Stimulated activated CD4-positive, alpha-beta T cell treated with anti-CD3 and anti-CD28 coated beads, Interleukin-1b, Interleukin-23, amount 100 ng/mL, for 48 hours (primary cell): ENCODE measurements at places on chromosomes 7 and 10.
A peak's percentile ranks its signal among the peaks of the same experiment; 100 is the strongest.

- DNase-seq: no peak
Observed at GRCh38 chr7:3569643-3570042, 268.6 kb downstream of the SDK1 start.

DNA sequence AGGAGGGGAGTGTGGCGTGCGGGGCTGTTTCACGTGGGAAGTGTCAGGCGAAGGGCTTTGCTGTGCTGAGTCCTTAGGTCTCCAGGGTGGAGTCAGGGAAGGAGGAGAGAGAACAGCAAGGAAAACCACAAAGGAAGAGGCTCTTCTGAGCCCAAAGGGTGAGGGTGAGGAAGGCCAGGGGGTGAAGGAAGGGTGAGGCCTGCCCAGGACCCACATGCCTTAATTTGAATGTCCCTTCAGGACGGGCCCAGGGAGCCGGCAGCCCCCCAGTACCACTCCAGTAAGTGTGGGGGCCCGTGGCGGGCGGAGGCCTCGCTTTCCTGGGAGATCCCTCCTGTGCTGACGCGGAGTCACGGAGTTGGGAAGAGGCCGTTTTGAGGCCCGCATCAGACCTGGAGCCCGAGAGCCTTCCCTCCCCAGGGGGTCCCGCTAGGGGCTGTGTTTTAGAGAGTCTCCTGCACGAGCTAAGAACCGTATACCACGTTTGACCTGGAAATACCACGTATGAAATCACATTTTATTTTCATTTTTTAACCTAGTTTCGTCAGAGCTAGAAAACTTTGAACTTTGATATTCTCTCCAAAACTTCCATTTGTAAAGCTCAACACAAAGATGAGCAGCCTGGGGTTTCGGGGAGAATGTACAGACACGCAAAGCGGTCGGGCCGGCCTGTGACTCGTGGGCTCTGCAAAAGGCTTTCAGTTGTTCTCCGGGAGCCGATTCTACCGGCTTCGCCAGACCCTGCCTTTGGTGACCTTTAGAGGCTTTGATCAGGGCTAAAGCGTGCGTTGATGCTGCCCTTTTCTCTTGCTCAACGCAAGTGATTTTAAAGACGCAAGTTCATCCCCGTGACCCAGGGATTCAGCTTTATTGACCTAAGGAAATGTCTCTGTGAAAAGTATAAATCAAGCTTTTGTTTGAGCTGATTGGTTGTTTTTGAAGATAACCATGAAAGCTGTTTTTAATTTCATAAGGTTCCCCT lies 23.6 kb upstream of the TTYH3 start:
- DNase-seq: no peak

GRCh38 chr10:119305860-119306513 lies 98.6 kb downstream of the GRK5 start:
- peak; percentile 93 for DNase-seq

DNA sequence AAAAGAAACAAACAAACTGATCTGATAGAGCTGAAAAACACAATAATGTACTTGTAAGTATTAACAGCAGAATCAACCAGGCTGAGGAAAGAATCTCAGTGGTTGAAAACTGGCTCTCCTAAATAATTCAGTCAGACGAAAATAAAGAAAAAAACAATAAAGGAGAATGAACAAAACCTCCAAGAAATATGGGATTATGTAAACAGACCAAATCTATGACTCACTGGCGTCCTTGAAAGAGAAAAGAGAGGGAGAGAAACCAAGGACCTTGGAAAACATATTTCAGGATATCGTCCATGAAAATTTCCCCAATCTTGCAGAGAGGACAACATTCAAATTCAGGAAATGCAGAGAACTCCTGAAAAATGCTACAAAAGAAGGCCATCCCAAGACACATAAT lies 62.9 kb downstream of the FBXL13 start:
- no peak for DNase-seq

- DNase-seq: no peak
Observed at GRCh38 chr10:132479024-132479602, 58.5 kb upstream of the INPP5A start.

- no peak for DNase-seq
Observed at GRCh38 chr10:116636385-116636784, 15.6 kb downstream of the PNLIPRP2 start.

DNA sequence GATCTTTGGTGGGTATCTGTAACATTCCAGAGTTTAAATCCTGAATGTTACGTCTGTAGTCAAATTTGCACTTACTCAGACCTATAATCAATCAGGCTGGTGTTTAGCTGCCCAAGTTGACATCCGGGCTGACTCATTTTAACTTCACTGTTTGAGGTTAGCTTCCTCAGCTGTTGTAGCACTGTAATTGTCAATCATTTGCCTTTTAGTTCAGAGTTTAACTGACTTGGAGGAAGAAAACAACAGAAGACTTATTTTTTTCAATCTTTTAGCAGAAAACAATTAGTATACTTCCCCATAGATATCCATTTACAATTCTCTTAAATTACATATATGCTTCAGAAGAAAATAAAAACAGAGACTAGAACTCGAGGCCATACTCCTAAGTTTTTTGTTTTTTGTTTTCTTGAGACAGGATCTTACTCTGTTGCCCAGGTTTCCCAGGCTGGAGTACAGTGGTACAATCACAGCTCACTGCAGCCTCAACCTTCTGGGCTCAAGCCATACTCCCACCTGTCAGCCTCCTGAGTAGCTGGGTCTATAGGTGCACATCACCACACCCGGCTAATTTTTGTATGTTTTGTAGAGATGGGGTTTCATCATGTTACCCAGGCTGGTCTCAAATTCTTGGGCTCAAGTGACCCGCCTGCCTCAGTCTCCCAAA lies 38.5 kb upstream of the LRRC17 start:
- peak; percentile 10 for DNase-seq

DNA sequence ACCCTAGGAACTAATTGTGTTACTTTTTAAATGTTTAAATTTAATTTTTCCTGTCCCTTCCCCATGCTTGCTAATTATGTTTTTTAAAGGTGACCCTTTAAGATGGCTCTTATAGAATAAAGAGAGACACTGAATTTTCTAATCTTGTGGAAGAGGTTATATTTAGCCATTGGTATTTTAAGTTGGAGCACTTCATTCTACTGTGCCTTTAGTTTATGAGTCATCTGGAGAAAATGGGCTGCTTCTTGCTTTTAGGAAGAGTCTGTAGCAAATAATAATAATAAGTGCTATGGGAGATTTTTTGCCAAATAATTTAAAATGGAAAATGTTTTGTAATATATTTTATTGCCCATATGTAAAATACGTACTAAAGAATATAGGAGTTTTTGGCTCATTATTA lies 139.7 kb downstream of the ADK start:
- no peak for DNase-seq

GRCh38 chr7:12369756-12370155 lies 33.9 kb downstream of the VWDE start:
- no peak for DNase-seq

DNA sequence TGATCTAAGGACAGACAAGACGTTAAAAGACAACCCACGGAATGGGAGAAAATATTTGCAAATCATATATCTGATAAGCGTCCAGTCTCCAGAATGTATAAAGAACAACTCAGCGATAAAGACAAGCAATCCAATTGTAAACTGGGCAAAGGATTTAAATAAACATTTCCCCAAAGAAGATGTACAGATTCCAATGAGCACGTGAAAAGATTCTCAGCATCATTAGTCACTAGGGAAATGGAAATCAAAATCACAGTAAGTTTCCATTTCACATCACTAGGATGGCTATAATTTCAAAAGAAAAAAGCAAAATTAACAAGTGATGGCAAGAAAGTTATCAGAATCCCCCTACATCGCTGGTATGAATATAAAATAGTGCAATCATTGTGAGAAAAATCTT lies 316.1 kb downstream of the SFMBT2 start:
- no peak for DNase-seq

- no peak for DNase-seq
Observed at GRCh38 chr7:69903410-69903809, 305.1 kb downstream of the AUTS2 start.

GRCh38 chr7:81534996-81535395 lies 234.9 kb downstream of the HGF start:
- DNase-seq: no peak

- DNase-seq: no peak
Observed at GRCh38 chr7:108124820-108125219, 5.3 kb downstream of the LAMB4 start.

DNA sequence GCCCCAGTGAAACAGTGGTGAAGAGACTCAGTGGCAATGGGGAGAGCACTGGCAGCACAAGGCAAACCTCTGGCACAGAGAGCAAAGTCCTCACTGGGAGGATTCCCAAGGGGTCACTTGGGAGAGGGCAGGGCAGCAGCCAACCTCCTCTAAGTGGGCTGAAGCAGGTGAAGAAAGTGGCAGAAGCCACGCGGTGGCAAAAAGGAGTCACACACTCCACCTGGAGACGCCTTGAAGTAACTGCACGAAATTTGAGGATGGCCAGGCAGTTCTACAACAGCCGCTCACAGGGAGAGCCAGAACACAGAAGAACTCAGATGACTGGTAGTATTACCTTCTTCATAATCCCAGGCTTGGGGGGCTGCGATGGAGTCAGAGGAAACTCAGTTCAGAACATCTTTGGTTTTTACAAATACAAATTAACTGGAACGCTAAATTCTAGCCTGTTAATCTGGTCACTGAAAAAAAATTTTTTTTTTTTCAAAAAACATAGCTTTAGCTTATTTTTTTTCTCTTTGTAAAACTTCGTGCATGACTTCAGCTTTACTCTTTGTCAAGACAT lies 574 bp upstream of the IL6 start:
- DNase-seq: peak; percentile 63

DNA sequence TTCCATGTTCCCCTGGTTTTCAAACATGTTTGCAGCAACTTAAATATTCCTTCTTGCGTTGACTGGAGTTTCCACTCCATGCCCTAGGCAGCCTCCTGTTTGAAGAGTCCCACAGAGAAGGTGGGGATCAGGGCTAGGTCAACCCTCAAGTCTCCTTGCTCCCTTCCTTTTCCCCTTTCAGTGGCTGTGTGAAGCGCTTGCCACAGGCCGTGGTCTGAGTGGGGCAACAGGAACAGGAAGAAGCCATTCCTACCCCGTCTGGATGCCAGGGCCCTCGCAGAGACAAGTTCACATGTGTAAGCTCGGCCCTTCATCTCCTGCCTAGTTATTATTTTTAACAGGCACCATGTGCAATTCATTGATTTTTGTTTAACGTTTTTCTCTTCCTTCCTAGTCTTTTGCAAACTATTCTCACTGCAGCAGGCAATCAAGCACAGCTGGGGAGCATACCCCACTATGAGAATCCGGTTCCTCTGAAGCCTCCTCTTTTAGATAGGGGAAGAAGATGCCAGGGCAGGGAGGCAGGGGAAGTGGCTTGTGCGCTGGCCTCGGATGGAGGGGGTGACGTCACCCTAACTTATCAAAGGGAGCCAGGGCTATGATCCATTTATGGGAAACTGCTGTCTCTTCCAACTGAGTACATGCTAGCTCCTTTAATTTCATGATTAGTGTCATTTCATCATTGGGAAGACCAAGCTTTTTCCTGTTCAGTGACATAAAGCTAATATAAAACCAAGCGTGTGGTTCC lies 64.2 kb downstream of the PRLHR start:
- no peak for DNase-seq
